Kidney (tissue), 22 donors: ENCODE measurements at places on chromosomes 3 and 15. TPM values are rescaled to one million over a fixed set of nuclear protein-coding genes. Genes with fewer than 3 reads are reported as not detected.

GRCh38 chr3:97883736-97884135 lies 61.9 kb downstream of the CRYBG3 start:
- DNase-seq: no peak

The GNB4 gene
- 3.9 TPM for polyA plus RNA-seq

- DNase-seq: no peak
Measured at GRCh38 chr3:174247687-174248152, 611.4 kb upstream of the NAALADL2 start.

The KLHL40 gene
- not detected for polyA plus RNA-seq
